ENCODE measurements at places on chromosomes 4 and X.
A peak's percentile ranks its signal among the peaks of the same experiment; 100 is the strongest.

DNA sequence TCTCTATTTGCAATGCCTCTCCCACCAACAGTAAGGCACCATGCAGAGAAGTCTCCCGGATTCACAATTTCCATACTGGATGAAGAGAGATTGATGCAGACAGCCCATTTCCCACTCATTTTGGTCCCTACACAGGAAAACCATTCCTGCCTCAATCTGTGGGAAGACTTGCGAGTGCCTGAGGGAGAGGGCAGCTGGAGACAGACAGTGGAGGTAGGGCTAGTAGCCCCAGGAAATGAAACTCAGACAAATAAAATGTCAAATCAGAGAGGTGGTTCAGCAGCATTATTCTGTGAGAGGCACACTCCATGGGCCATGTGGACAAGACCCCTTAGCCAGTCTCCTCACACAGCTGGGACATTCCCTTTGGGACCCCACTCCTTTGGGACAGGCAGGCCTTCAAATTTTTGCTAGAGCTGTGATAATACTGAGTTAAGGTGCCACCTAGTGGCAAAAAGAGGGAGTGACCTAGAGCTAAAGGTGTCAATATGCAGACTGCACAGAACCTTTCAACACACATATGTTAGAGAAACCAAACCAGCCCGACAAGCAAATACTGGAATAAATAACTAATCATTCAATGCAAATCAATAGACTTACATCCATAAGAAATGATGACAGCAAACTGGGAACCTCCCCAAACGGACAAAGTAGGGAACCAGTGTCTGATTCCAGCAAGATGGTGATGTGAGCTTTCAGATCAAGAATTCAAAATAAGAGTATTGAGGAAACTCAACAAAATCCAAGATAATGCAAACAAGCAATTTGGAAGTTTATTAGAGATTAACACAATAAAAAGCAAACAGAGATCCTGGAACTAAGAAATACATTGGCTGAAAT is 1865.3 kb upstream of the AGA start:
- DNase-seq, result no peak

GRCh38 chrX:116321711-116322110 is 114.7 kb upstream of the SLC6A14 start:
- no peak for DNase-seq

GRCh38 chr4:95265814-95266740 is 282.7 kb downstream of the UNC5C start:
- DNase-seq, result no peak

DNA sequence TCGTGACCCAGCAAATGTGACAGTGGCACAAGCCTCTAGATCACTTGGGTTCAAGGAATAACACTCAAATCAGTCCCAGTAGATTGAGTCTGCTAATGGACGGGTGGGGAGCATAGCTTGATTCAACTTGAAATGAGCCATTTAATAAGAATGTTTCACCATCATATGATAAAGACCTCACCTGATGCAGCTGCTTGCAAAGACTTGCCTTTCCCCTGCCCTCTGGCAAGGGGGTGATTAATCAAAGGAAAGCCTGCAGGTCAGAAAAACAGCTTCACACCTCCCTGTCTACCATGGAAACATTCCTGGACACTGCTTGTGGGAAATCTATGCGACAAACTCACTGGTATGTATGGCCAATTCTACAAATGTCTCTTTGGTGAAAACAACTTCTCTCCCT is 54.5 kb downstream of the CD99L2 start:
- no peak for DNase-seq

DNA sequence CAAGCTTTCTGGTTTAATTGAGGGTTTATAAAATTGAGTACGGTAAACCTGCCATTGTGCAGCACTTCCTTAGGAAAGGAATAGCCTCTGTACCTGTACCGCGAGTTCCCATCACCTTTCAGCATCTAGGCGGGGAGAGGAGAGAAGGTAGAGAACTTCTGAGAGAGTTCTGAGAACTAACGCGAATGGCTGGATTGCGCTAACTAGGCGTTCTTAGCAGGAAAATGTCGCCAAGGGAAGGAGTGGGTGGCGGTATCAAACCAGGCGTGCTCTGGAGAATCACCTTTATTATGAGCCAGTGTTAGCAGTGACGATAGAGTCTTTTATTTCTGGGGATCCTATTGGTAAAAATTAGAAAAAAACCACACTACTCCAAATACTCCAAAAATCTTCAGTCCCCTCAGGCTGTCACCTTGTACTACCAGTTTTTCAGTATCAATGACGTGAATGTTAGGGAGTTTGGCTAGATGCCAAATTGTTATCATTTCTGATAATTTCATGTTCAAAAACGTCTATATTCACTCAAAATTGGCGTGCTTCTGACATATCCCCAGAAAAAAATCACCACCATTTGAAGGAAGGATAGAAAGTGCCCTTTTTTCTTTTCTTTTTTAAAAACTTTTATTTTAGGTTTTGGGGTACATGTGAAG is 1.4 kb downstream of the UGT8 start:
- no peak for DNase-seq

- no peak for DNase-seq
Observed at GRCh38 chrX:13898083-13898482, 81.2 kb upstream of the GPM6B start.

GRCh38 chr4:105306158-105306781 is 159.6 kb downstream of the TET2 start:
- DNase-seq, result no peak

GRCh38 chr4:81021981-81022380 is 8.5 kb upstream of the BMP3 start:
- no peak for DNase-seq

- no peak for DNase-seq
Observed at GRCh38 chrX:122934131-122934530, 249.9 kb upstream of the GRIA3 start.

GRCh38 chr4:44351069-44351468 is 97.5 kb downstream of the KCTD8 start:
- no peak for DNase-seq

- no peak for DNase-seq
Observed at GRCh38 chrX:24055043-24055356, 244 bp downstream of the EIF2S3 start.

- DNase-seq, result no peak
Observed at GRCh38 chr4:118682928-118683327, 2.3 kb upstream of the METTL14 start.

- DNase-seq, result no peak
Observed at GRCh38 chr4:146236216-146236615, 21.9 kb downstream of the REELD1 start.

DNA sequence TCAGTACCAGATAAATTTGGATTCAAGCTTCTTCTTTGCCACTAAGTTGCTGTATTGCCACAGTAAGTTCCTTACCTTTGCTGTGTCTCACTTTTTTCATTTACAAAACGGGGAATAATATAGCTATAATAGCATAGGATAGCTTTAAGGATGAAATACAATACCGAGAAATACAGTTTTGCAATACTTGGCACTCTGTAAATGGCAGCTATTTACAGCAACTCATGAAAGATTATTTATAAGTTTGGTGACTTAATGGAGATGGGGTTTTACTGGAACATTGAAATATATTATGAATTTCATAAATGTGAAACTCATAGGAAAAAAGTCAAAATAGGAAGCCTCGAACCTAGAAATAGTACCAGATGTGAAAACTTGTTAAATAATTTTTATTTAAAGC is 27.6 kb downstream of the ANXA10 start:
- no peak for DNase-seq

- no peak for DNase-seq
Observed at GRCh38 chr4:176989186-176989585, 196.5 kb upstream of the VEGFC start.

GRCh38 chrX:150698981-150699380 is 5.8 kb downstream of the MTMR1 start:
- DNase-seq, result no peak

- DNase-seq, result no peak
Observed at GRCh38 chr4:167868163-167868562, 224.2 kb upstream of the ANXA10 start.

- DNase-seq, result no peak
Observed at GRCh38 chr4:79820427-79820826, 252.6 kb downstream of the ANTXR2 start.

DNA sequence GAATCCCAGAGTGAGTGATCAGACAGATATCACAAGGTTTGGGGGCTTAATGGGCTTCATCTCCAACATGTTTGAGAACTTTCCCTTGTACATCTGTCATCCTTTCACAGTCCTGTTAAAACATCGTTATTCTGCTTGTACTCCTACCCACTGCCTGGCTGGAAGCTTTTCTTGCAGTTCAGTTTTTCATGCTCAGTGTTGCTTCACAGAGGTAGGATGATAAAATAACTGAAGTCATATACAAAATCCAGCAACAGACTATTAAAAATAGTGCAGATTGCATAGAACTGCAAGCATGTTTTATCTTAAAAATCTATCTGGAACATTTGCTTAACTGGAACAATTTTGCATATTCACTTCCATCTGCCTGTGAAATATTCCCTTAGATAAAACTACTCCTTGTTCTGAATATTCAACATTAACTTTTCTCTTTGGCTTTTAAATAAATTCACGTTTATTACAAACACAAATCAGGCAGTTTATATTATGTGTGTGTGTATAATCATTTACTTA is 579.6 kb upstream of the IGFBP7 start:
- peak; percentile 5 for DNase-seq

DNA sequence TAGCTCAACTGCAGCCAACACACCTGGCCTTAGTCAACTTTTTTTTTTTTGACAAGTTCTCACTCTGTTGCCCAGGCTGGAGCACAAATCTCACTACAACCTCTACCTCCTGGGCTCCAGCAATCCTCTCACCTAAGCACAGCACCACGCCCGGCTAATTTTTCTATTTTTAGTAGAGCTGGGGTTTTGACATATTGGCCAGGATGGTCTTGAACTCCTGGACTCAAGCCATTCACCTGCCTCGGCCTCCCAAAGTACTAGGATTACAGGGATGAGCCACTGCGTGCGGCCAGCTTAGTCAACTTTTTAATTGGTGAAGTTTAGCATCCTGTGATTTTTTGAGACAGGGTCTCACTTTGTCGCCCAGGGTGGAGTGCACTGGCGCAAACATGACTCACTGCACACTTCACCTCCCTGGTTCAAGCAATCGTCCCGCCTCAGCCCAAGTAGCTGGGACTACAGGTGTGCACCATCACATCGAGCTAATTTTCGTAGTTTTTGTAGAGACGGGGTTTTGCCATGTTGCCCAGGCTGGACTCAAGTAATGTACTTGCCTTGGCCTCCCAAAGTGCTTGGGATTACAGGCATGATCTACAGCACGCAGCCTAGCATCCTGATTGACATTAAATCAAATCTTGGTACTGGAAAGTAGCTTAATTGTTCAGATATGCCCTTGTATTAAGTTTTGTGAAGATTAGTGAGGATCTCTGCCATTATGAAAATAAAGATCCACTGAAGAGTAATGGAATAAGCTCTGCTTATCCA is 8.3 kb downstream of the HNRNPDL start:
- DNase-seq, result no peak

DNA sequence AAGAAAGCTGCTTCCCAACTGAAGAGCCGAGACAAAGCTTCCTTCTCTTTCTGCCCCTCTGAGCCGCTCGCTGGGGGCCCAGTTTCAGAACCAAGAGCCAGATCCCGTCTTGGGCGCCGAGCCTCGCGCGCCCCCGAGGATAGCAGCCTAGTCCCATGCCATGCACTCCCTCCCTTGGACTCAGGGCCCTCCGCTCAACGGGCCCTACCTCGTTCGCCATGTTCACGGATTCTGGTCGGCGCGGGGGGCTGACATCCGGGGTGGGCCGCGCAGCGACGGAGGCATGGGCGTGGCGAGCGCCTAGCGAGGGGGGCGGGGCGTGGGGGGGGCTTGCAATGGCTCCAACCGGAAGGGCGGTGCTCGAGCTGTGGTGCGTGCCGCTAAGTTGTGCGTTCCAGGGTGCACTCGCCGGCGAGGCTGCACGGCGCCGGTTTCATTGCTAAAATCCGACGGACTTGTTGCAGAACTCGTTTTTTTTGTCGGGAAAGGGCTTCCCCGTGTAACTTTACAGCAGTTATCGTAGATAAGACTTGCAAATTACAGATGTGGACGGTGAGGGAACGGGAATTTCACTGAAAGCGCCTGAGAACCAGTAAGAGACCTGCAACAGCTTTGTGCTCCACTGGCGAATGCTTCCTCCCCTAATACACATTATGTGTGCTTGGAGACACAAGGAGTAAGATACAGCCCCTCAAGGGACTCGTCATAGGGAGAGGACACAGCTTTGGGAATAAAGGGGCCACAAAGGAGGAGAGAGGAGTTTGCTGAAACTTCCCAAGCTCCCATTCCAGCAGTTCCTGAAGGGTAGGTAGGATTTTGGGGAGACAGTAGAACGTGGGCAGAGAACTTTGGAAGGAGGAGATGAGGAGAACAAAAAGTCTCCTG is at the start of gene ADH5:
Gene ADH5, minus strand, starts transcription at position 308 of the 885 bp plus-strand sequence. Its CDS starts 88 bp downstream, at position 220.
- peak; percentile 70 for DNase-seq

DNA sequence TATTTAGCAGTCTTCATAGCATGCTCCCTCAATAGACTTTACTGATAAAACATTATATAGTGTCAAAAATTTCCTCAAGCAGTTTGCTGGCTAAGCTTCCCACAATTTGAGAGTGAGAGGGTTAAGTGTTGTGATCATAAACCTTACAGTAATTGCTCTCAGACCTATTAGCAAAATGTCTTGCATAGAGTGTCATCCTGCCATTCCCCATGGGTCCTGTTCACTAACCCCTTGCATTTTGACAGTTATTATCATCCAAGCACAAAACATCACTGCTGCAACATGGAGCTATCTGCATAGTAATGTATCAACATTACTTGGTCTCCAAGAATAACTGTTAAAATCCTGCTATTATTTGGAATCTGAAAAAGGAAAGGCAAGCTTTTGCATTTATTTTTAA is 196.1 kb upstream of the GK2 start:
- DNase-seq, result no peak

DNA sequence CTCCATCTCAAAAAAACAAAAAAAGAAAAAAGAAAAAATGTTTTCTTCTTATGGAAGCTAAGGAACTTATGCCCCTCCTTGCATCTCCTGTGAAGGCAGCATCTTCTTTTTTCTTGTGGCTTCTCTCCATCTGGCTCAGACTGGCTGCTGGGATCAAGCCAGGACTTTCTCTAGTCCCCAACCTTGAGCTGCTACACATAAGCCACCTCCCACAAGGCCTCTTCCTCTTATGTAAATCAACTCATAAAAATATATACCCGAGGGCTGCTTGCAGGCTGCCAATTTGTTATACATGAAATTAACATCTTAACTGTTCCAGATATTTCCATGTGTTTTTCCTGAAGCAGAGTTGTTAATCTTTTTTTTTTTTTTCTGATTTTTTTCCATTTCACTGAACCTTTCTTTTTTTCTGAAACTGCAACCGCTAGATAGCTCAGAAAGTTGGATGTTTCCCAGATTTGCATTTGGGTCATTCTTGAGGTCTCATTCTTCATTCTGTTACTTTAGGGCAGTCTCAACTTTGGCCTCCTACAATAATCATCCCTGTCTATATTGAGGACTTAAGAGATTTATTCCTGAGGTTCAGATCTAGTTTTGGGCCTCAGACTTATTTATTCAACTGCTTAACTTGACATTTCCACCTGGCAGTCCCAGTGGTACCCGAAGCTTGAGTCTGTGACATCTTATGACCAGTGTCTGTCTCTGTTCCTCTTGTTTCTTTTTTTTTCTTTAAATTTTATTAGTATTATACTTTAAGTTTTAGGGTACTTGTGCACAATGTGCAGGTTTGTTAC is 10.3 kb downstream of the SNX25 start:
- peak; percentile 26 for DNase-seq
